Globus pallidus (tissue), 1 donor: ENCODE measurements at places on chromosomes 2 and 18.
A peak's percentile ranks its signal among the peaks of the same experiment; 100 is the strongest.

GRCh38 chr2:120857931-120858330 is 122.3 kb downstream of the GLI2 start:
- no peak for DNase-seq

DNA sequence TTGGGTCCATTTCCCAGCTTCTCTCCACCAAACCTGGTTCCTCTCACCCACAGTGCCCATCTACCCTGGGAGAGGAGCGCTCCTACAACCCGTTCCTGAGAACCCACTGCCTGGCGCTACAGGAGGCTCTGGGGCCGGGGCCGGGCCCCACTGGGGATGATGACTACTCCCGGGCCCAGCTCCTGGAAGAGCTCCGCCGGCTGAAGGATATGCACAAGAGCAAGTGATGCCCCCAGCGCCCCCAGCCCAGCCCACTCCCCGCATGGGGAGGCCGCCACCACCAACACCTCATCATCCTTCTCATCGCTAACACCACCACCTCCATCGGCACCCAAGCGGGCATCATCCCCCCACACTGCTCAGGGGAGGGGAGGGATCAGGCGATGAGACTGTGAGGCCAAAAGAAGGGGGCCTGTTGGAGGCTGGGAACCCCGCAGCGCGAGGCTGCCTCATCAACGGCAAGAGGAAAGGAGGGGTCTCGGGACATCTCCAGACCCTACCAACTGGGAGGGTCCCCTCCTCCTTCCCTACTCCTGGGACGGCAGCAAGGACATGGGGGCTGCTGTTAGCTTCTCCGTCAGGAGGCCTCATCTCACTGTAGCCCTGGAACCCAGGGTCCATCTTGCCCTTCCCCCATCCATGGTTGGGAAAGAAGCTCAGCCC is 11.8 kb upstream of the CATIP start:
- no peak for DNase-seq

DNA sequence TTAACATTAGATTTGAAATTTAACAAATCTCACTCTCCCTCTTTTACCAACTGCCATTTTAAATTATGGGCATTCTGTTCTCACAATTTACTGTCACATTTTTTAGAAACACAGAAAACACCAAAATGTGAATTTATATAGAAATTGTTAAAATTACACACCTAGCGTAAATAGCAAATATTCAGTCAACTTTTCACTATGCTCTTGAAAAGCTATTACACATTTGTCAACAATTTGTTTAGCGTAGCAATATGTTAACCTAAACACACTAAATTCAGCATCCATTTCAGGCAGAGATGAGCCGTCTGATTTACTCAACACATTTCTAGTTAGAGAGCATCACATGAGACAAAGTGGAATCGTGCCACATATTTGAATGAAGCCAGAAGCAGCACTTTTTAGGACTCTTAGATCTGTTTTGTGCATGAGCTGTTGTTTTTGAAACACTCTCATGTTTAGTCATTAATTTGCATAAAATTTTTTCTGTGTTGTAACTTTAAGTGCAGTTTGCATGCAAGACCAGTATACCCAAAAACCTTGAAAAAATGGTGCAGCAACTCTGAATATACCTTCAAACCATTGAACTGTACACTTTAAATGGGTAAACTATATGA is 8.2 kb downstream of the TTC32 start:
- DNase-seq = no peak

DNA sequence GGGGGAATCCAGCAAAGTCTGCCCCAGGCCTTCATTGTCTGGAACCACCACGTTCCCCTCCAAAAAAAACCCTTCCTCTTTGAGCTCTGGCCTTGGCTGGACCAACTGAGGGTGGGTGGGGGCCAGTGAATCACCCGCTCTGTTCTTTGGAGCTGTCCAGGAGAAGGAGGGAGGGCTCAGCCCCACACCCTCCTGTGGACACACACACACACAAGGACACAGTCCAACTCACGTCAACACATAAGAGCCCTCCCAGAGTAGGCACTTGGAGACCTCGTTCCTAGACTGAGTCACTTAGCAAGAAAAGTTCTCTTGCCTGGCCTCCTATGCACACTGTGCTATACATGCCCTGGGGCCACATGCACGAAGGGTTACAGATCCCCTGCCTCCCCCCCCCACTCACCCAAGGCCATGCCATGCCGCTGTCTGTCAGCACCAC is 1.2 kb upstream of the TNS1 start:
- DNase-seq = no peak

GRCh38 chr18:10923141-10923540 is 226.2 kb downstream of the PIEZO2 start:
- no peak for DNase-seq

DNA sequence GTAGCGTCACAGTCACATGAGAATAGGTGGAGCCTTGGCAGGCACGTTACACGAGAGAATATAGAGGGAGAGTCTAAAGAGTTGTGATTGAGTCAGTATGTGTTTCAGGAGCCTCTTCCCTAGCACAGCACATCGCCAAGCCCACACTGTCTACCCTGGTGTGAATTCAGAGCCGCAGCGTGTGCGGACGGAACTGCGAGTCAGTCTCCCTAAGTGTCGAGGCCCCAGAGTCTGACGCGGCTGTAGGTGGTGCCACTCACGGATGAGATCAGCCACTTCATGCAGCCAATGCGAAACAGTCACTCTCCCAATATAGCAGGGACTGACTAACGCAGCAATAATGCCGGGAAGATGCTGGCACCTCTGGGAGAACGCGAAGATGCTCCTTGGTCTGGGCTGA is 587.3 kb upstream of the ID2 start:
- no peak for DNase-seq

DNA sequence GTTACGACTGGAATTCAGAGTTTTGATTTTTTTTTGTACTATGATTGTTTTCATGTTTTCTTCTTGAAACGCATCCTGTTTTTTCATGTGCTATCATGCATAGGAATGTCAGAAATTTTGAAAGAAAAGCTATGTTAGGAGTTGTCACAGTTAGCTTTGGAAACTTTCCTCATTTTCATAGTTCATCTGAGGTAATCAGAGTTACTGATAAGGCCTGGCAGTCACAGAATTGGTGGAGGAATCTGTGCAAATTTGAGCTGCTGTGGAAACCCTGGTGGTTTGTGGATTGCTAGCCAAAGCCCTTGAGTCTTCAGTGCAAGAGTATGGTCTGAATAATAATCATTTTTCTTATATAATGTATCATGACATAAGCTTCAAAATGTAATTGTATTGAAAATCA is 401.0 kb downstream of the CNTNAP5 start:
- DNase-seq = no peak

GRCh38 chr2:179106342-179106675 is 56.4 kb upstream of the CCDC141 start:
- DNase-seq = no peak

- no peak for DNase-seq
Measured at GRCh38 chr18:48796491-48797205, 154.1 kb downstream of the SMAD7 start.

GRCh38 chr2:99571954-99572353 is 82.1 kb upstream of the REV1 start:
- DNase-seq = no peak

DNA sequence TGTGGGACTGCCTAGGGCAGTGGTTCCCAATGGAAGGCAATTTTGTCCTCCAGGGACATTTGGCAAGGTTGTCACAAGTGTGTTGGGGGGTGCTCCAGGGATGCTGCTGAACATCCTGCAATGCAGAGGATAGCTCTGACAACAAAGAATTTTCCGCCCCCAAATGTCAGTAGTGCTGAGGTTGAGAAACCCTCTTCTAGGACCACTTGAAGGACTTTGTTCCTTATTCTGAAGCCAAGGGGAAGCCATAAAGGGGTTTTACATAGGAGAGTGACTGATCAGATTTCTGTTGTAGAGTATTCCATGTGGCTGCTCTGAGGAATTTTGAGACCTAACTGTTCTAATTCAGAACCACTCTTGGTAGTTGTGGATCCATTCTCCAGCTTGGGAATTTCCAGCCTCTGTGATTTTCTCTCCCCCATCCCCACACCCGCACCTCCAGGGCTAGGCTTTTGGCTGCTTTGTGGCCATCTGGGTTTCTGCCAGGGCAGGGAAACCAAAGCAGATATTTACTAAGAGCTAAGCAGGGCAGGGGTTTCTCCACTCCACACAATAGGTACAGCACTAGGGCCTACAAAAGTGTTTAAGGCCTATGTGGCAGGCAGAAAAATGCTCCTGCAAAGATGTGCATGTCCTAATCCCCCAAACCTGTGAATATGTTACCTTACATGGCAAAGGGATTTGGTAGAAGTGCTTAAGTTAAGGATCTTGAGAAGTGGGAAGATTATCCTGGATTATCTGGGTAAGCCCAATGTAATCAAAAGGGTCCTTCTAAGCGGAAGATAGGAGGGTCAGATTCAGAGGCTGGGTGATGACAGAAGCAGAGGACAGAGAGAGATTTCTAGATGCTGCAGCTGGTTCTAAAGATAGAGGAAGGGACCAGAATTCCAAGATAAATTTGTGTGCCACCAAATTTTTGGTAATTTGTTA is 135.4 kb downstream of the TMEM17 start:
- no peak for DNase-seq

GRCh38 chr2:192604295-192604694 is 409.6 kb upstream of the TMEFF2 start:
- DNase-seq = no peak

DNA sequence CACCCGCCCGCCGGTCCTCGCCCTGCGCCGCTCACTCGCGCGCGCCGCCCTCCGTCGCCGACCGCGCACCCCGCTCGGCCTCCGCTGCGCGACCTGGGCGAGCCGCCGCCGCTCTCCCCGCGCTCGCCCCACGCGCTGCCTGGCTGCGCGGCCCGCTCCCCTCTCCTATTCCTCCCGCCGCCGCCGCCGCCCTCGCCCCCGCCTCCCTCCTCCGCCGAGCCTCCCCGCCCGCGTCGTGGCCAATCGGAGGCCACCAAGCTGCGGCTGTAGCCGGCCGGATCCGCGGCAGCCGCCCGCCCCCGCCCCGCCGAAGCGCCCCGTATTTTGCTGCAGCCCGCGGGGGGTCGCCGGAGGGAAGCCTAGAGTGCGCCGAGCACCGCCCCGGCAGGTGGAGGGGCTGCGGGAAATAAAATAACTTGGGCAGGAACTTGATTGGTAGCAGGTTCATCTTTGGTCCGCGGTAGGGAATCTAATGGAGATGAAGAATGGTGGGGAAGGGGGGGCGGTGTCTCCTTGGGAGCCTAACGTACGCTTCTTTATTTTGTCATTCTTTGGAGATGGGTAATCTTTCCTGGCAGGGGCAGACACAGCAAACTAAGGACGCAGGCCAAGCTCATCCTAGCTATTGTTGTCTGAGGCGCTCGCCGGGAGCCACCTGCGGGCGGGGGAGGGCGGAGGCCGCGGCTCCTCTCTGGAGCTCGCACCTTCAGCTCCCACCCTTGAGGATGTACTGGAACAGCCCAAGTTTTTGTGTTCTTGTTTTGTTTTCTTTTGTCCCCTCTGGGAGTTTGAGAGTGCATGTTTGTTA is 1.1 kb upstream of the CDH2 start:
- peak; percentile 83 for DNase-seq
